ENCODE measurements at places on chromosomes 7 and 10.

GRCh38 chr7:44994877-44995554 lies 5.0 kb upstream of the CCM2 start:
- no peak for DNase-seq

DNA sequence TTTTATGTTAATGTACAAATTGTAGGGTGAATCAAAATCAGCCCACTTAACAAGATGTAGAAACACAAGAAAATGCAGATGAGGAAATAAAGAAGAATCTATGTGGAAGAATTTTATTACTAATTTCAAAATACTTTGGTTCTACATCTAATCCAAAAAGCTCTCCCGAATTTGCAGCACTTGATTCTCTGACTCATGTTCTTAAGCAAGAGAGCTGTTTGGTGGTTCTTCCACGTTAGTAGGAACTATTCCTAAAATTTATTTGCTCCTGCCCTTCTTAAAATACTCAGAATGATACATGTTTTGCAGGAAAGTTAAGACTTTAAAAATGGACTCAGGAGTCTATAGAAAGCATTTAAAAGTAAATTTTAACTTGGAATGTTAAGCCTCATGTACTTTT lies 91.8 kb downstream of the ZMYND11 start:
- DNase-seq: no peak

DNA sequence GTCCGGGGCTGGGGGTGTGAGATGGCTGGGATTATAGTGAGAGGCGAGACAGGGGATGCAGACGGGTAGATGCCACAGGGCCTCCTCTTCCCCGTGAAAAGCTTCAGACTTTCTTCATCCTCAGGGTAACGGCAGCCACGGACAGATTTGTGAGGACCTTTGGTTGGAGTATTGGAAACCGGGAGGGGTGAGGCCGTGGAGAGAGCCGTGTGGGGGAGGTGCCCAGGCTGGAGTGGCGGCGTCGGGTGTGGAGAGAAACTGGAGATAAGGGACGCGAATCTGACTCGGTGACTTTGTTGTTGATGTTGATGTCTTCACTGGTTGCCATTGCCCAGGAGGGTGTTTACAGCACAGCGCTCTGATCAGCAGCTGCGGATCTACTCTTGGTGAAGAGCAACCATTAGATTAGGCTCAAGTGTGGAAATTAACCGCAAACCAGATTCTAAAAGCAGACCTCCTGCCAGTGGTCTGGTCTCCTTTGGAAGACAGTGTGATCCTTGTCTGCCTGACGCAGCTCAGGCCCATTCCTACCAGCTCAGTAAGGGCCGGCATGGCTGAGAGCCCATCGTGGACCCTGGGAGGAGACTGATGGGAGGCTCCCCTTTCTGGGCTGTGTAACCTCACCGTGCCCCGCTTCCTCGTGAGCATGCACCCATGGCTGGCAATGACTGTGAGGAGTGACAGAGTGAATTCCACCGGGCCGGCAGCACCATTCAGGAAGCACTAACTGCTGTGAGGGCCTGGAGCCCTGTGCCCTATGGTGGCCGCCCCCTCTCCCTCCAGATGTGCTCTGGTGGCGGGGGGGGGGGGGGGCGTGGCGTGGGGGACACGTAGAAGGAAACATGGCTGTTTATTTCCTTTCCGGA lies 90.3 kb downstream of the INPP5A start:
- DNase-seq: no peak

DNA sequence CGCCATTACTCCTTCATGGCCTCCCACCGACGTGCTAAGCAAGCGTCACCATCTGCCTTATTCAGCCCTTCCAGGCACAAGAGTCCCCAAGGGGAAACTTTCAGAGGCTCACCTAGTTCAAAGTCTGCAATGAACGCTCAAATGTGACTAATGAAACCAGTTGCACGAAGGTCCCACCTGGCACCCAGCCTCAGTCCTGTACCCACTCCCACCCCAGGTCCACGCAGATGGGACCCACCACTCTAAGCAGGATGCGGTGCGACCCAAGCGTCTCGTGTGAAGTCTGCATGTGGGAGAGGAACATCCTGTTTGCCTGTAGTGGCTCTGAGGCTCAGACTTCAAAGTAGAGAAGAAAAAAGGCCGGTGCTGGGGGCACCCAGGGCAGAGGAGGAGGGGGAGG lies 40.3 kb downstream of the RGS10 start:
- no peak for DNase-seq

GRCh38 chr10:130999376-131000202 lies 311.9 kb downstream of the TCERG1L start:
- DNase-seq: no peak

All from NCI-H510A treated with DMSO at 0.1 percent for 48 hours (cell line).